Liver (tissue), 10 donors: ENCODE measurements at places on chromosomes 6 and 20. TPM values are rescaled to one million over a fixed set of nuclear protein-coding genes. Genes with fewer than 3 reads are reported as not detected.

- peaks cover 13% of the 10 kb centered on the region for H3K4me1 ChIP-seq
- H3K4me3 ChIP-seq = peak overlapping the region; percentile 98
- no peaks in the 10 kb centered on the region for H3K27me3 ChIP-seq
- no peaks in the 10 kb centered on the region for H3K36me3 ChIP-seq
- DNase-seq = peak; percentile 68
Measured at GRCh38 chr6:53066077-53066417, 843 bp downstream of the FBXO9 start.

ANKRD66 gene
- polyA plus RNA-seq = not detected

GRCh38 chr6:131972741-131973140 is 21.6 kb upstream of the CCN2 start:
- no peaks in the 10 kb centered on the region for H3K27me3 ChIP-seq
- no peak overlapping the region for H3K27ac ChIP-seq
- no peak overlapping the region for H3K4me3 ChIP-seq
- no peaks in the 10 kb centered on the region for H3K36me3 ChIP-seq
- peaks cover 3% of the 10 kb centered on the region for H3K4me1 ChIP-seq
- no peak for DNase-seq

DNA sequence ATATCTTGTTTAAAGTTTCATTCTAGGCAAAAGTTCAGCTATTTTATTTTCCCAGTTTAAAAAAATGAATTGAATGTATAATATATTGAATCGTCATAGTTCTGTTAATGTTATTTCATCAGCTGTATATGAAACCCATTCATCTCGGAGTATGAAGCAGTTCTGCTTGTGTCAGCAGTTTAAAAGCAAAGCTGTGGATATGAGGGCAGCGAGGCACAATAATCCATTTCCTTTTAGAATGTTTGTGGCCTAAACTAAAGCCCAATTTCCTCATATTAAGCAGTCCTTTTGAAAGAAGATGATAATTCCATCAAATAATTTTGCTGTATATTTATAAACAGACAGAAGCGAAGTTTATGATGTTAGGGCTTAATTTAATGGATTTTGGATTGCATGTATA is 300.1 kb downstream of the SAMD5 start:
- H3K27ac ChIP-seq = no peak overlapping the region
- H3K4me3 ChIP-seq = no peak overlapping the region
- no peaks in the 10 kb centered on the region for H3K36me3 ChIP-seq
- no peaks in the 10 kb centered on the region for H3K27me3 ChIP-seq
- H3K4me1 ChIP-seq = no peaks in the 10 kb centered on the region

PRRT1 gene
- 0.19 TPM for polyA plus RNA-seq

TGM3 gene
- not detected for polyA plus RNA-seq

- H3K4me3 ChIP-seq = peak overlapping the region; percentile 58
- no peaks in the 10 kb centered on the region for H3K27me3 ChIP-seq
- H3K36me3 ChIP-seq = no peaks in the 10 kb centered on the region
- peak; percentile 62 for DNase-seq
- no peak overlapping the region for H3K27ac ChIP-seq
- H3K4me1 ChIP-seq = peaks cover 18% of the 10 kb centered on the region
Measured at GRCh38 chr20:3766422-3767109, 987 bp downstream of the ADISSP start.

DNA sequence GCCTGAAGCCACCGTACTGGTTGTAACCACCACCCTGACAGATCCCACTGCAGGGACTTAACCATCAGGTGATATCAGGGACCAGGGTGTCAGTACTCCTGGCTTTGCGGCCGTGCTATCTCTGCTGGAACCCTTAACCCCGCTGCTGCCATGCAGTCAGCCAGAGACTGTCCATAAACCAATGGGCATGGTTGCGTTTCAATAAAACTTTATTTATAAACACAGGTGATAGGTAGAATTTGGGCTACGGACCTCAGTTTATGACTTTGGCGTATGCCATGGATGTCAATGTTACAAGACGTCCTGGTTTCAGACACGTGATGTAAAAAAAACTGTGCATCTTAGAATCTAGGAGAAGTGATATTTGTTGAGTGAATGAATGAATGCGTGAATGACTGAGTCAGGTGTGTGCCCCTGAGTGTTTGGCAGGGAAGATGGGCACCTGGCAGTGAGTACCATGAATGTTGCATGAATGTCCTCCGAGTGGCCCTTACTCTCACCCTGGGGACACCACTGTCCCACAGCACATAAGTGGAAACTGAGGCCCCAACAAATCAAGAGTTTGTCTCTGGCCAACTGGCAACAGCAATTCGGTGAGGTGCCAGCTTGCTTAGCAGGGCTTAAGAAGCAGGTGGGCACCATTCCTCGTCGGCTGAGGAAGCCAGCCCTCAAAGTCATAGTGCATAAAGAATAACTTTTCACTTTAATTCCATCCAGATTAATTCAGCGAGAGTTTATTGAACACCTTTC is 64.0 kb upstream of the APCDD1L start:
- no peaks in the 10 kb centered on the region for H3K27me3 ChIP-seq
- no peak overlapping the region for H3K27ac ChIP-seq
- no peak overlapping the region for H3K4me3 ChIP-seq
- DNase-seq = no peak
- no peaks in the 10 kb centered on the region for H3K36me3 ChIP-seq

DNA sequence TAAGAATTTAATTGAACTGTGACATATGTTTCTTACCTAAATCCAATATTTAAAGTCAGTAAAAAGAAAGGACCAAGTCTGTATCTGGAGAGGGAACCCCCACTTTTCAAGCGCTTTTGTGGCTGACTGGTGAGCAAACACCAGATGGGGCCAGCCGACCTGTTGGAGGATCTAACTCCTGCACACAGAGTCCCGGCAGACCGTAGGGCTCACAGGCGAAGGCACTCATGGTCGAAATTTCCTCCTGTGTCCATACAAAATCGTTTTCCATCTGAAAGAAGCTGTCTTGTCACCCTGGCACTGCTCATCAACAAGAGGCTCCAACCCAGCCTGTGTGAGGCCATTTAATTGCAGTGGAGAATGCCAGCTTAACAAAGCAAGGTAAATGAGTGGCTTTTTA is 94.0 kb downstream of the SCML4 start:
- H3K36me3 ChIP-seq = no peaks in the 10 kb centered on the region
- H3K4me3 ChIP-seq = no peak overlapping the region
- H3K27me3 ChIP-seq = no peaks in the 10 kb centered on the region
- H3K4me1 ChIP-seq = peaks cover 5% of the 10 kb centered on the region
- no peak for DNase-seq

- peak overlapping the region; percentile 84 for H3K27ac ChIP-seq
- peak; percentile 59 for DNase-seq
- no peaks in the 10 kb centered on the region for H3K36me3 ChIP-seq
- H3K4me3 ChIP-seq = peak overlapping the region; percentile 94
Measured at GRCh38 chr20:49187330-49187850, 744 bp downstream of the STAU1 start.

GRCh38 chr20:25030649-25031207 is 27.2 kb downstream of the ACSS1 start:
- H3K36me3 ChIP-seq = no peaks in the 10 kb centered on the region
- H3K4me1 ChIP-seq = no peaks in the 10 kb centered on the region
- H3K27me3 ChIP-seq = no peaks in the 10 kb centered on the region
- no peak overlapping the region for H3K4me3 ChIP-seq
- DNase-seq = no peak

ZBTB46 gene
- 1.2 TPM for polyA plus RNA-seq

ZSCAN23 gene
- polyA plus RNA-seq = not detected

- peak overlapping the region; percentile 78 for H3K27ac ChIP-seq
- no peaks in the 10 kb centered on the region for H3K4me1 ChIP-seq
- no peak for DNase-seq
- H3K4me3 ChIP-seq = peak overlapping the region; percentile 86
Measured at GRCh38 chr6:129710450-129711270, 683 bp upstream of the ARHGAP18 start.

GRCh38 chr6:161150136-161150535 is 123.7 kb downstream of the AGPAT4 start:
- H3K4me1 ChIP-seq = no peaks in the 10 kb centered on the region
- H3K27me3 ChIP-seq = no peaks in the 10 kb centered on the region
- no peak for DNase-seq
- H3K27ac ChIP-seq = no peak overlapping the region
- H3K36me3 ChIP-seq = no peaks in the 10 kb centered on the region
- H3K4me3 ChIP-seq = no peak overlapping the region

GRCh38 chr6:163960128-163960527 is 545.6 kb downstream of the QKI start:
- DNase-seq = no peak
- H3K27me3 ChIP-seq = no peaks in the 10 kb centered on the region
- no peak overlapping the region for H3K27ac ChIP-seq

DNA sequence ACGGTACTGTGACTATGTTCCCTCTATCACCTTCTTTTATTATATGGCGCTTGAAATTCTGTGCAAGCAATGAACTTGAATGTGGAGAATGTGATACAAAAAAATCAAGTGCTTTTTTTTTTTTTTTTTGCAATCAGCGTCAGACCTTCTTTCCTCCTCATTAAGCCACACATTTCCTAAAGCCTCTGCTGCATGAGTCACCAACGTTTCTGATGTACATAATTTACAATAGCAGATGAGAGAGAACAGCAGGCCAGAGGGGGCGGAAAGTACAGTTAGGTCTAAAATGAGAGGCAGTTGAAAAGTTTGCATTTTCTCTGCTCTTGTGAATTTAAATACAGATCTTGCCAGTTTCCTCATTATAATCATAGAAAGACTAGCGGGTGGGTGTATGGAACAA is 114.6 kb upstream of the RIPOR2 start:
- H3K4me3 ChIP-seq = no peak overlapping the region
- no peaks in the 10 kb centered on the region for H3K4me1 ChIP-seq
- H3K27ac ChIP-seq = no peak overlapping the region
- no peaks in the 10 kb centered on the region for H3K27me3 ChIP-seq
- no peak for DNase-seq
- no peaks in the 10 kb centered on the region for H3K36me3 ChIP-seq

DNA sequence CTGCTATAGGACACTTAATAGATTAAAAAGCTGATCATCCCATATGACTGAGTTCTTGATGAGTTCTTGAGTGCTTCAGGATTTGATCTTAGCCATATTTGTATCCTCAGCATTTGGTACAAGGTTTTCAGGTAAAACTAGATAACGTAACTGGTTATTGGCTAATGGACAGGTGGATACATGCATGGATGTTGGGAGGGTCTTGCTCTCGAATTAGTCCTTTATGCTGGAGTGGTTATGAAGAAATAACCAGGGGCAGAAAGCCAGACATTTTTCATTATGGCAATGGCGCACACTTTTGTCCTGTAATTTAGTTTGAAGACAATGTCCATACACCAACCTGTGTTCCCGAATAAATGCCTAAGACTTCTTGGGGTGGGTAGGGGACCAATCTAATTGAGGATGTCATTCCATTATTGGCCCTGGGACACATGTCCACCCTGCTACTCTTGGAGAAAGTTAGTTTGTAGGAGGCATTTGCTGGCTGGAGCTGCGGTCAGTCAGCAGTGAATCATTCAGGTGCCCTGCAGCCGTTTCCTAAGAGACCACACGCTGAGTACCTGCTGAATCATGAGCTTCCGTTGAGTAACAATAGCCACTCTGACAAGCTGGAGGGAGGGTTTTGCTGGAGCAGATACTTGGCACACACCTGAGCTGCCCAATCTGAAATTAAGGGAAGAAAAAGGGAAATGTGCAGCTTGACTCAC is 194.4 kb downstream of the FOXA2 start:
- no peak for DNase-seq
- no peaks in the 10 kb centered on the region for H3K36me3 ChIP-seq
- no peak overlapping the region for H3K27ac ChIP-seq
- H3K27me3 ChIP-seq = no peaks in the 10 kb centered on the region
